ENCODE measurements at places on chromosomes 6 and 20. TPM values are rescaled to one million over a fixed set of nuclear protein-coding genes. Genes with fewer than 3 reads are reported as not detected.

Gene MATN4
- 0.29 TPM for total RNA-seq

Gene EPPIN
- not detected for total RNA-seq

Gene TSBP1
- total RNA-seq = not detected

Gene SLC22A2
- total RNA-seq = not detected

Gene CGAS
- 5.9 TPM for total RNA-seq

Gene PTCRA
- 5.0 TPM for total RNA-seq

Gene ULBP2
- total RNA-seq = 2.3 TPM

Gene CCN6
- total RNA-seq = not detected

Gene ATP9A
- 32.1 TPM for total RNA-seq

Gene TMEM217
- total RNA-seq = 1.8 TPM

Gene ADGB
- total RNA-seq = not detected

Gene PNPLA1
- total RNA-seq = 0.35 TPM

Gene VSX1
- total RNA-seq = not detected

Gene RBBP8NL
- 0.64 TPM for total RNA-seq

Gene BPIFB1
- 0.67 TPM for total RNA-seq

Gene DDO
- total RNA-seq = 7.1 TPM

Gene FRMD1
- 0.09 TPM for total RNA-seq

Gene PTPRT
- total RNA-seq = 0.46 TPM

Gene EYS
- not detected for total RNA-seq

Gene FAM162B
- total RNA-seq = 13.2 TPM

Gene BEND3
- total RNA-seq = 3.8 TPM

Gene PRDM13
- total RNA-seq = not detected

Gene CHMP4B
- 86.6 TPM for total RNA-seq

Gene OR2J3
- not detected for total RNA-seq

Gene GFOD1
- total RNA-seq = 33.7 TPM

Gene KCNS1
- total RNA-seq = 1.6 TPM

Gene CAGE1
- not detected for total RNA-seq

Gene BTN1A1
- total RNA-seq = not detected

Gene OPN5
- total RNA-seq = not detected

Gene CFAP61
- not detected for total RNA-seq

Gene HLA-DMB
- 140 TPM for total RNA-seq

Gene SPATS1
- total RNA-seq = not detected

Gene DUSP15
- 2.4 TPM for total RNA-seq

Gene CPXM1
- total RNA-seq = 1.3 TPM

Gene ZNF322
- total RNA-seq = 24.7 TPM

Gene CDYL
- total RNA-seq = 40.8 TPM

Gene C4A
- total RNA-seq = 200 TPM

Gene OR12D3
- not detected for total RNA-seq

Gene UBD
- 1.1 TPM for total RNA-seq

Gene SMAP1
- total RNA-seq = 25.0 TPM

Gene HTR1E
- not detected for total RNA-seq

Gene CST7
- 9.6 TPM for total RNA-seq

Gene HUS1B
- total RNA-seq = 1.0 TPM

Gene RNF182
- total RNA-seq = 6.1 TPM

Gene PSORS1C1
- 8.2 TPM for total RNA-seq

Gene COMMD7
- total RNA-seq = 36.3 TPM

Gene C6orf58
- total RNA-seq = not detected

Gene TJAP1
- 31.2 TPM for total RNA-seq
